ENCODE measurements at places on chromosomes 3 and 15.

DNA sequence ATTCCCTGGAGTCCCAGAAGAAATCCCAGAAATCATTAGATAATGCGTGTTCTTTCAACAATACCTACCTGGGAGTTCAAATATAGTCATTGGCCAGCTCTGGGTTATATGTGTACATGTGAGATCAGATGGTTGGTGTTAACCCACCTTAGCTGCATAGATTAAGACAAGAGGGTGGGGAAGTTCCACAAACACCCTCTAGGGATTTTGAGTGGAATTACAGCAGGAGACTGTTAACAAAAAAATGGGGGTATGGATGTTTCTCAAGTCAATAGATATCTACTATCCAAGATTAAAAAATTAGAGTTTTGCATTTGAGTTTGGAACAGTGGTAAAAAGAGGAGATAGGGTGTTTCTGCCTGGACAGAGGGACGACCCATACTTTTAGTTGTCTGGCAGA, 282.5 kb upstream of the CNTN3 start:
- no peak for DNase-seq

GRCh38 chr15:94829887-94830884, 598.8 kb downstream of the MCTP2 start:
- DNase-seq = no peak

DNA sequence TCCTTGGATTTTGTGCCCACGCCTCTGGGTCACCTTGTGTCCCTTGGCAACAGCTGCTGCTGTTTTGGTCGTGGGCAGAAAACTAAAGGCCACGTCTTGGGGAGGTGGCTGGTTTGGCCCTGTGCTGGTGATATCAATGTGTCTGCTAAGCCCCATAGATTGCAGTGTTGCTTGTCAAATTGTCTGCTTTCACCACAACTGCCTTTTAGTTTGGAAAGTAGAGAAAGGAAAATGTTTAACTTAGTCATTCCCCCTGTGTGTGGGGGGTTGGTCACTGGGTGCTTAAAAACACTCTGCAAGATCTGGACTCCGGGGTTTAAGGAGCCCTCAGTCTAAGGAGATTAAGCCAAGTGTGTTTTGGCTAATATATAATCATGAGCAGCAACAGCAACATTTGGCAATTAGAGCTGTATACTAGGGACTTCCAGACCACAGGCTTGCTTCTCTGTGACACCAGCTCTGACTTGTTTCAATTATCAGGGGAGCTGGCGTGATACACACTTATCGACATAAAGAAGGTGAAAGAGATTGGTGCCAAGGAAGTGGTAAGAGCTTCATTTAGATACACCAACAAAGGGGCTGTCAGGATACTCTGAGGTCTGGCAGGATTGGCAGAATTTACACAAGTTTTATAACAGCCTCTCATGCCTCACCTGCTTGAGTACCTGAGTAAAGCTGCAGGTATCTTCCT, 3.5 kb downstream of the SMAD3 start:
- DNase-seq = no peak

GRCh38 chr3:66019896-66020295, 18.8 kb downstream of the MAGI1 start:
- no peak for DNase-seq

DNA sequence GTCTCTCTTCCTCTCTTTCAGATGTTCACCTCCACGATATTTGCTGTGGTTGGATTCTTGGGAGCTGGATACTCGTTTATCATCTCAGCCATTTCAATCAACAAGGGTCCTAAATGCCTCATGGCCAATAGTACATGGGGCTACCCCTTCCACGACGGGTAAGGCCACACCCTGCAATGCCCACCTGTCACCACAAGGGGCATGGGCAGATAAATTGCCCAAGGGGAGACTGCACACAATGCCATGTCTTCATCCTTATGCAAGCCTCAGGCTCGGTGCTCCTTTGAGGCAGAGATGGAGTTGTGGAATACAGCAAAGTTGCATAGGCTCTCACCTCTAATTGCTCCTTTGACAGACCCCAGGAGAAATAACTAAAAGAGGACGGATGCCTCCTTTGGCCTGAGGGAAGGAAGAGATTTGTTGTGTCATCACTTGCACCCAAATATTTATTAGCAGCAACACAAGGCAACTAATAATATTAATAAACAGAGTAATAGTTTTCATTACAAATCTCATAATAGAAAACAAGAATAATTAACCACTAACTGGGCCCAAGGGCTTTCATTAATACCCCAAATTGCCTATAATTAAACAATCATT, 13.2 kb downstream of the TM4SF4 start:
- peak; percentile 54 for DNase-seq

DNA sequence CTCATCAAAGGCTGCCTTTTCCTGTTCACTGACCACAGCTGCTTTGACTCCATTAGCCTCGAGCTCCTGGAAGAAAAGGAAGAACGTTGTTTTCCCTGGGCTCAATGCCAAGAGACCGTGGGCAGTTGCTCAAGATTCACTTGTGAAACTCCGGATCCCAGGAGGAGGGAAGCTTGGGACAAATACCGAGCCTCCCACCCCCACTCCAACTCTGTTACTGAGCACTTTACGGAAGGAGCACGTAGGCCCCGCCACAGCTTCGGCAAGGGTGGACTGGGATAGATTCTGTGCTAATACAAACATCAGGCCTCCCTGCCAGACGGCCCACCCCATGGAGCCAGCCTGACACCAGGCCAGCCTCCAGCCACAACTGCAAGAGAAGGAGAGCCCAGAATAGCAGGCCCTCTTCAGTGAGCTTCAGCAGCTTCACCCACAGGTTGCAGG, 10.8 kb upstream of the FANCD2 start:
- no peak for DNase-seq

GRCh38 chr3:131110087-131110486, 83.4 kb downstream of the NEK11 start:
- no peak for DNase-seq

- no peak for DNase-seq
Measured at GRCh38 chr3:120160050-120160449, 65.8 kb upstream of the GSK3B start.

DNA sequence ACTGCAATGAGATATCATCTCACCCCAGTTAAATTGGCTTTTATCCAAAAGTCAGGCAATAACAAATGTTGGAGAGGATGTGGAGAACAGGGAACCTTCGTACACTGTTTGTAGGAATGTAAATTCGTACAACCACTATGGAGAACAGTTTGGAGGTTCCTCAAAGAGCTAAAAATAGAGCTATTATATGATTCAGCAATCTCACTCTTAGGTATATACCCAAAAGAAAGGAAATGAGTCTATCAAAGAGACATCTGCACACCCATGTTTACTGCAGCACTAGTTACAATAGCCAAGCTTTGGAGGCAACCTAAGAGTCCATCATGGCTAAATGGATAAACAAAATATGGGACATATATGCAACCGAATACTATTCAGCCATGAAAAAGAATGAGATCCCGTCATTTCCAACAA, 68.0 kb upstream of the HES1 start:
- no peak for DNase-seq

DNA sequence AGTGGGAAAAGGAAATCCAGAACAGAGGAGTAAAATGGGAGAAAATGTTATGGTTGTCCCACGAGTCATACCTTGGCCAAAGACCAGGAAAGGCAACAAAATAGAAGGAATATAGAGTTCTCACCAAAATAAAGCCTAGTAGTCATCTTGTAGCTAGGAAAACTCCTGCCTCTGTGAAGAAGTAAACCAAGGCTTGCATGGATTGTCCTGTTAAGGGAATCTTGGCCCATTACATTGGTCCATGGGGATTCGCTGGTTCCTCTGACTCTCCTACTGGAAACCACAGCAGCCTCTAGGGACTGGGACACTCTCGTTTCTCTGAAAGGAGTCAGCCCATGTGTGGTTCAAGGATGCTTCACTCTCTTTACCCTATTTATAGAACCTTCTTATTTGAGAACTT, 62.9 kb upstream of the FNDC3B start:
- DNase-seq = no peak

DNA sequence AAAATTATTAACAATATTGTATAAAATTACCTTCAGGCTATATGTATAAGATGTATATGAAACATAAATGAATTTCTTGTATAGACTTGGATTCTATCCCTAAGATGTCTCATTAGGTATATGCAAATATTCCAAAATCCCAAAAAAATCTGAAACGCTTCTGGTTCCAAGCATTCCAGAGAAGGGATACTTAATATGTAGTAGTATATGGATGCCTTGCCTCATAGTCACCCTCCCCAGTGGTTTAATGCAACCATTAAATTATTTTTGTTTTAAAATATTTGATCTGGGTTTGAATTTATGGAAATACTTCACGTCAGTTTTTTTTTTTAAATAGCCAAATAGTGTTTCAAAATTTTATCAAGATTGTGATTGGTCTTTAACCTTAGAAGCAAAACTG, 27.2 kb downstream of the PLCL2 start:
- DNase-seq = no peak

DNA sequence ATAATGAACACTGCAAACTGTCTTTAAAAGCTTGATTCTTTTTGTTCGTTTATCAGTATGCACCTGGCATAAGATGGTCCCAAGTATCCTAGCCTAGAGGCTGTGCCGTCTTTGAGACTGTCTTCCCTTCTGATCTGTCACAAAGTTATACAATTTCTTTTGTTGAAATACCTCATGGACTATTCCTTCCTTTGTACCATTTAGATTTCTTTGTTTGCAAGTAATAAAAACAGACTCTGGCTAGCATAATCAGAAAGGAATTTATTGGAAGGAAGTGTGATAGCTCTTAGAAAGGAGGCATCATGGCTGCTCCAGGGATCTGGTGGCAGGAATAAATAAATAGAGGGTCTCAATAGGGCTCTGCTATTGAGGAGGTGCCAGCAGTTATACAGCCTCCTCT, 280.4 kb downstream of the SLC9A9 start:
- no peak for DNase-seq

DNA sequence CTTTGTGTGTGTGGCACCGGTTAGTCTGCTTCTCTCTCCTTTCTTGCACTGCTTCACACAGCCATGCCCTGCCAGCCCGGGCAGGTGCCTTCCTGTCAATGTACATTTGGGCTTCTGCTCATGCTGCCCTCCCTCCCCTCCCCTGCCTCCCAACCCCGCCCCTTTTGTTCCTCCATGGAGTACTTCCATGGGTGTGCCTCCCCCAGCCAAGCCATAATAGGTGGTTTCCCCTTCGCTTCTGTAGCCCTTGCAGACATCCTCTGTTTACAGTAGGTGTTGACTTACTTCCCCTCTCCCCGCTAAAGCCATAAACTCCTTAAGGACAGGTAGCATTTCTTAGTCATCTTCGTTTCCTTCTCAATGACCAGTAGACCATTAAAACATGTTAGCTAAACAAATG, 31.8 kb upstream of the CRTC3 start:
- no peak for DNase-seq

DNA sequence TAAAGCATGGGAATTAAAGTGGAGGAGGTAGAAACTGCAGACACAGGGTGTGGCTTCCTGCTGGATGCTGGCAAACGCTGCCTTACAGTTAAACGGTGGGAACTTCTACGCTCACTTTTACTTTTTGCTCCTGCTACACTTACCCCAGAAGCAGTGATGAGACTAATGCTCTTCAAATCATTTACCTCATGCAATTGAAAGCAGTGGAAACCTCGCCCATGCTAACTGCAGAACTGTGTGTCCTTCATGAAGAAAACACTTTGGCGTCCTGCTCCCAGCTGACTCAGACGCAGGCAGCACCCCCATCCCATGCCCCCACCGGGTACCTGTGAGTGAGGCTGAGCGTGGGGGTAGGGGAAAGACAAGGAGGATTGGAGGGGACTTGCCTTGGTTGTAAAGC, 31.8 kb downstream of the UPK1B start:
- DNase-seq = no peak

- no peak for DNase-seq
Measured at GRCh38 chr15:49637857-49638256, 17.0 kb downstream of the DTWD1 start.

GRCh38 chr3:64163755-64164148, 61.5 kb downstream of the PRICKLE2 start:
- no peak for DNase-seq

DNA sequence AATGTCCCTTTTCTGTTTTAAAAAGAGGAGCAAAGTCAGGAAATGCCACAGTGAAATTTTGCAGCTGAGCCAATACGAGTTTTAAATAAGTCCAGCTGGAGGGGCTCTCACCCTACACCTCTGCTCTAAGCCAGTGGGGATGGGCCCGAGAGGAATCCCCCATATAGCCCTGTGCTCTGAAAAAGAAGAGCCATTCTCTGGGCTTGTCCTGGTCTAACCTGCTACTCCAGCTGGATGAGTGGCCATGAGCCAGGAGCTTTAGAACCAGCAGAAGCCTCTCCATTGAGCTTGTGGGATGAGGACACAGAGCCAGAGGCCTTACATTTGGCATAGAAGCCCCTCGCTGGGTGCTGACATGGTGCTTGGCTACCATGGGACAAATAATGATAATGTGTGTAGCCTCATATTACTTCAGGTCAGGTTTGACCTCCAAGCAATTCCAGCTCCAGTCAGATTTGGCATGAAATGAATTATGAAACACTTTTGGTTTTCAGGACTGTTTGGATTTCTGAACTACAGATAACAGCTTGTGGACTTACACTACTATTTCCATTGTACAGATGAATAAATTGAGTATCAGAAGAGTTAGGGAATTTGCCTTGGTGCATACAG, 172.4 kb downstream of the CHST2 start:
- DNase-seq = no peak

DNA sequence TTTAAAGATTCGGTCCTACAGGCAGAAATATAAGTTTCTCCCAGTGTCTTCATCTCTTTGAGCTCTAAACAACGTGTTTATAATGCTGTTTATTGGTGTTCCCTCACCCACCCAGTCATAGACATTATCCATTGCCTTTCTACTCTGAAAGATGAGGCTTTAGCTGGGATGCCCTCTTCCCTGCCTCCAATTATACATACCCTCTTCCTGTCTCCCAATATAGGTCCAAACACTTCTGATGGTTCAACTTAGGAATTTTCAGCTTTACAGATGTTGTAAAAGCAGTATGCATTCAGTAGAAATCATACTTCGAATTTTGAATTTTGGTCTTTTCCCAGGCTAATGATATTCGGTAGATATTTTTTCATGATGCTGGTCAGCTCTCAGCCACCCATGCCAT, 2.6 kb downstream of the CMTM8 start:
- no peak for DNase-seq

- DNase-seq = no peak
Measured at GRCh38 chr3:114841515-114841914, 305.6 kb downstream of the ZBTB20 start.

DNA sequence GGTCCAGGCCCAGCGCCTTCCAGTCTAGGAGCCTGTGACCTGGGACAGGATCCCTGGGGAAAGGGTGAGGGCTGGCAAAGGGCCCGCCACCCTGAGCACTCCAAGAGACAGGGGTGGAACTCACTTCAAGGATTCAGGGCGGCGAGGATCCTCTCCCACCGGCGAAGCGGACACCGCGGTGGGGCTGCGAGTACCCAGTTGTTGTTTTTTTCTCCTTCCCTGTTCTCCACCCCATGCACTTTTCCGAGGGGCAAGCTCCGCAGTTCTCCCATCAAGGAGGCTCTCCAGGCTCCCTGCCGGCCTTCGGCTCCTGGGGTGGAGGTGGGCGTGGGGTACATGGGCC, 387 bp upstream of the PAQR5 start:
- no peak for DNase-seq

Measured in stimulated activated naive CD8-positive, alpha-beta T cell treated with anti-CD3 and anti-CD28 coated beads, Interleukin-15, Interleukin-2, amounts not matched to agents 100 U/mL and 50 U/mL, for 24 hours (primary cell).